Ammon's horn (tissue), 1 donor: ENCODE measurements at places on chromosomes 3 and 15.

DNA sequence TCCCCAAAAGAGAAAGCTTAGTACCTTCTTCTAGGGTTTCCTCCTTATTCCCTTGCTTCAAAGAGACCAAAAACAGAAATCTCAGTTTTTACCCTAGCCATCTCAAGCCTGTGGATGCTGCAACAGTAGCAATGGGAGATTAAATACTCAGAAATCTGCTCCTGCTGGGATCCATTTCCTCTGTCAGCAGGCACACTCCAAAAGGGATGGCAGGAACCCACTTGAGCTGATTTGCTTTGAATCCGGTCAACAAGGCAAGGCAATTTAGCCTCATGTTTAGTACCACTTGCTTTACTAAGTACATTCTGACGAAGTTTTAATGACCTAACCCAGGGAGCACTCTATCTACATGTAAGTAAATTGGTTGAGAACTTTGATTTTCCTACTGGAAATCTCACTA, 590.0 kb upstream of the ADAMTS9 start:
- DNase-seq, result no peak

DNA sequence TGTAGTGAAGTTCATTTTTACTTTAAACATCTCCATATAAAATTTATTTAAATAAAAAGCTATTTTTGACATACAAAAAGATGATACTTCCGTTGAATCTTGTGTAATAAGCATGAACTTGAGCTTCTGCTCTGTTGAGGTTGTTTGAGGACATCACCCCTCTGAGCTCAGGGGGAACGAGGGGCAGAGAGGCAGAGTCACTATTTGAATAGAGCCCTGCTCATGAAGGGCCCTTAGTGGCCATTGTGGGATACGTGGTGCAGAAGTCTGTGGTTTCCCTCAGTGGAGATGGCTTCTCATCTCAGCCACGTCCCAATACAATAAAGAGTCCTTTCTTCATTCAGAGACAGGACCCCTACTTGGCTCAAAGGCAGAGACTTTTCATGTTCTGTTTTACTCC, 10.6 kb downstream of the CEMIP start:
- DNase-seq, result no peak

- DNase-seq, result no peak
Measured at GRCh38 chr3:96331341-96331740, 483.1 kb upstream of the EPHA6 start.

- DNase-seq, result peak; percentile 62
Measured at GRCh38 chr3:59866076-59866475, 816.3 kb upstream of the CFAP20DC start.
